ENCODE measurements at places on chromosomes 1 and 21.

DNA sequence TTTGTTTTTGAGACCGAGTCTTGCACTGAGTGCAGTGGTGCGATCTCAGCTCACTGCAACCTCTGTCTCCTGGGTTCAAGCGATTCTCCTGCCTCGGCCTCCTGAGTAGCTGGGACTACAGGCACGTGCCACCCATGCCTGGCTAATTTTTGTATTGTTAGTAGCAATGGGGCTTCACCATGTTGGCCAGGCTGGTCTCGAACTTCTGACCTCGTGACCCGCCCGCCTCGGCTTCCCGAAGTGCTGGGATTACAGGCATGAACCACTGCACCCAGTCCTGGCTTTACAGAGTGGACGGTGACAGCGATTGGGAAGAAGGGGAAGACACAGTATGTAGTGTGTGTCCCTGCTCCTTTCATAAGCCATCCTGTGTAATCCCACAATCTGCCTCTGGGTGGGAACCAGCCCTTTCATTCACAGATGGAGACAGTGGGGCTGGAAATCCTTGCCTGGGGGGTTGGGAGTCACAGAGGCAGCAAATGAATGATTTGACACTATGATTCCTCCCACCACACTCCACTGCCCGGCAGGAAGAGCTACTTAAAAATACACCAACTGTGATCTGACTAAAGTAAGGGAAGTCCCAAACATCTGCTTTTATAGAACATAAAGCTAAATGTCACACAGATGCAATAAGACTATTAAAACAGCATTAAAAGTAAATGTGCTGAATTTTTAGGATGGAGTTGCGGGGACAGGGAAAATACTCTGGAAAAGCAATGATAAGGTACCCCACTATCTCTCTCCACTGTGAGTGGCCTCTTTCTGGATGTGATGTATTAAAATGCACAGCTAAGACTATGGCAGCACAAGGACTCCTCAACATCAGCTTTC, 4.5 kb downstream of the PARP1 start:
- DNase-seq: no peak

DNA sequence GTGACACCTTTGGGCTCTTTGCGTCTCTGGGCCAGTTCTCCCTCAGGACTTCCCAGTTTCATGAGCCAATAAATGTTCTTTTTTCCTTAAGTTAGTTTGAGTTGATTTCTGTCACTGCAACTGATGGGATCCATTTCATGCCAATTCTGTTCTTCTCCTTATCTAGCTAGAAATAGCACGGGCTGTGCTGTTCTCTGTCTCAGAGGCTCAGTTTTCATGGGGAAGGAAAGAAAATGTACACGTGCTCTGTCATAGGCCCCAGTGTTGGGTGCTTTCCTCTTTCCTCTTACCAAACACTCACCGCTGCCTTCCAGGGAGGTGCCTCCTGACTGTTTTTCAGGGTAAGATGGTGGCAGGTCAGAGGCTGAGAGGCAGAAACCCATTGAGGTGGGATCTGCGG, 43.2 kb upstream of the ACTL8 start:
- DNase-seq: no peak

- no peak for DNase-seq
Measured at GRCh38 chr1:92795166-92795565, 10.3 kb upstream of the EVI5 start.

- no peak for DNase-seq
Measured at GRCh38 chr21:17732306-17732705, 86.8 kb downstream of the C21orf91 start.

DNA sequence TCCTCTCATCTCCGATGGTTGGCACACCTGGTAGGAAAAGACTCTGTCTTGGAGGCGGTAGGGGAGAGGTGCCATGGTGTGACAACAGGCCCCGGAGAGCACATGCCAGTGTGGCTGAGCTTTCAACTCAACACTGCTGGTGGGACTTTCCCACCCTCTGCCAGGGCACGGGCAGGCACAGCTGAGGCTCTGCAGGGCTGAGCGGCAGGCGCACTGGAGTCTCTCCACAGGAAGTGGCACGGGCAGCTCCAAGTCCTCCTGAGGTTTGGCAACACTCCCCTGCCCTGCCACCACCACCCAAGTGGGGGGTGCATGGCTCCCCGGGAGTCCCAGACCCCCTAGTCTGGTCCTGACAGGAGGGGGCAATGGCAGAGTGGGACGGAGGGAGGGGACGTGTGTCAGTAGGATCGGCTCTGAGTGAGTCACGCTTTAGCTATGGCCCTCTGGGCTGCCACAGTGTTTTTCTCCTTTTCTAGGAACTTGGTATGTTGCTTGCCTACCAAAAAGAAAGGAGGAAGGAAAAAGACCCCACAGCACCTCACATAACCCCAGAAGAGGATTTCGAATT, 27.3 kb upstream of the EVA1B start:
- no peak for DNase-seq

- no peak for DNase-seq
Measured at GRCh38 chr1:201226859-201227488, 36.4 kb downstream of the IGFN1 start.

- DNase-seq: no peak
Measured at GRCh38 chr21:44920694-44921604, at the start of gene ITGB2. Gene ITGB2 (minus strand): TSS chr21:44920899. CDS start chr21:44910782, 10,117 bp downstream.

DNA sequence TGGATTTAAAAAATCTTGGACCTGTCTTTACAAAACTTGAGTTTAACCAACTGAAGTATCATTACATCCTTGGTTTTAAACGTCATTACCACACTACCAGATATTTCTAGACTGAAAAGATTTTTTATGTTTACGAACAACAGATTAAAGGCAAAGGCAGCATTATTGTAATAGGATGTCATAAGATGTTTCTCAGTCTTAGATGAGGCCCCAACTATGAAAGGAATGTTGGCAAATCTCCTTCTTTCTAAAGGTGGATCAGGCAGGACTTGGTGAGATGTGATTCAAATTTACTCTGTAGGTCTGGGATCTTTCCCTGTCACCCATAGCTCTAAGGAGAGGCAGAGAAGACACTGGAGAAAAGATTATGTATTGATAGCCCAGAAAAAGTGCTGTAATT, 417.9 kb downstream of the PTBP2 start:
- no peak for DNase-seq

GRCh38 chr1:176770066-176770465, 307.1 kb downstream of the PAPPA2 start:
- DNase-seq: no peak

- DNase-seq: no peak
Measured at GRCh38 chr1:64139877-64140276, 63.5 kb upstream of the UBE2U start.

DNA sequence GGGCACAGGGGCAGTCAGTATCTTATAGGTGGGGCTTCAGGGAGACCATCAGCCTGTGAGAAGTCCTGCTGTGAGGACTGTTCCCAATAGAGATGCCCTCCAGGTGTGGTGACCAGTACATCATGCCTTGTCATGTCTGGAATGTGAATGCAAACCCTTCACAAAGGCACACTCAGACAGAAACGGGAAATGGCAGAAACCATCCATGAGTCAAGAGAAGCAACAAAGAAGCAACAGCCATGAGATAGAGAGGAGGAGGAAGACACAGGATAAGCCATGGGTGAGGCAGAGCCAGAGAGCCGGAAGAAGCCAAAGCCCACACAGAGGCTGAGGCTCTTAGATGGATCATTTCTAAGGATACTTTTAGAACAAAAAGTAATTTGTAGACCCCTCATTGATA, 20.1 kb upstream of the ZP4 start:
- no peak for DNase-seq

- DNase-seq: no peak
Measured at GRCh38 chr1:30878016-30878415, 30.5 kb downstream of the SDC3 start.

GRCh38 chr1:203682473-203683383, 56.1 kb downstream of the ATP2B4 start:
- peak; percentile 16 for DNase-seq

GRCh38 chr21:33543505-33544129, 779 bp downstream of the SON start:
- DNase-seq: no peak

GRCh38 chr1:21946836-21947587, 9.9 kb upstream of the HSPG2 start:
- DNase-seq: no peak

GRCh38 chr21:41636636-41637630, 129.0 kb upstream of the TMPRSS2 start:
- DNase-seq: no peak

DNA sequence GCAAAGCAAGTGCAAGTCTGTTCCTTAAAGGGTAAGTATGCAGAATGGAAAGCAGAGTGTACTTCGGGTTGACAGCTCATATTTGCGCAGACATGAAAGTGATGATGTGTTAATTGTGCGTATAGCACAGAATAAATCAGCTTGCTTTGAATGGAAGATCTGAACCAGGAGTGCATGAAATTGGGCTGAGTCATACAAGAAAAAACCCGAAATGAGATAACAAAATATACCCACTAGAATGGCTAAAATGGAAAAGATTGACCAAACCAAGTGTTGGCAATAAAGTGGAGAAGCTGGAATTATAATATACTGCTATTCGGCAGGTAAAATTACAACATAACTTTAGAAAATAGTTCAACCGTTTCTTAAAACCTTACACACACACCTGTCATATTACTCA, 28.5 kb downstream of the CR1L start:
- DNase-seq: no peak

GRCh38 chr1:3752400-3752945, at the start of gene CCDC27:
Gene CCDC27 (plus strand): TSS chr1:3752450. CDS start chr1:3752482, 32 bp downstream.
- DNase-seq: no peak

DNA sequence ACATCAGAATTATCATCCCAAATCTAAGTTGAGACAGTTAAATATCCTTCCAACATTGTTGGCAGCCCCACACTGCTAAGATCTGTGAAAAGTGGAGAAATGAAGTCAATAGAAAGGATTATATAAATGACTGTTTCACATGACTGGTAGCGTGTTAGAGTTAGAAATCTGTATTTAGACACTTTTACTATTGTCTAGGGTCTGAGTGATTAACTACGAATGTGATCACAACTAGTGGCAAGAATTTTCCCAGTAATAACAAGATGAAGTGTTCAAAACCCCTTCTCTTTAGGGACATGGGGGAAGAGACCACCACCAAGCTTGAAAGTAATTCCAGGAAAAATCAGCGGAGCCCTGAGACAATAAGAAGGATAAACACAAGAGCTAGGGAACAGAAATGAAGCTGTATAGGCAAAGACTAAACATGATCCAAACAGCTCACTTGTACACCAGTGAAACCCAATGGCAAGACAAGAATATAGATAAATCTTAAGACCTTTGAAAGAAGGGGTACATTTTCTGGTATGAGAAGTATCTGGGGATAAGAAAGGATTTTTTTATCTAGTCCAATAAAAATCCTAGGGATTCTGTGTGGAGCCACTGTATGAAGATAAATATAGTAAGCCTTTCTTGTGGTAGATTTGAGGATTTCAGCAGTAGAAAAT, 646.6 kb upstream of the USP24 start:
- no peak for DNase-seq

DNA sequence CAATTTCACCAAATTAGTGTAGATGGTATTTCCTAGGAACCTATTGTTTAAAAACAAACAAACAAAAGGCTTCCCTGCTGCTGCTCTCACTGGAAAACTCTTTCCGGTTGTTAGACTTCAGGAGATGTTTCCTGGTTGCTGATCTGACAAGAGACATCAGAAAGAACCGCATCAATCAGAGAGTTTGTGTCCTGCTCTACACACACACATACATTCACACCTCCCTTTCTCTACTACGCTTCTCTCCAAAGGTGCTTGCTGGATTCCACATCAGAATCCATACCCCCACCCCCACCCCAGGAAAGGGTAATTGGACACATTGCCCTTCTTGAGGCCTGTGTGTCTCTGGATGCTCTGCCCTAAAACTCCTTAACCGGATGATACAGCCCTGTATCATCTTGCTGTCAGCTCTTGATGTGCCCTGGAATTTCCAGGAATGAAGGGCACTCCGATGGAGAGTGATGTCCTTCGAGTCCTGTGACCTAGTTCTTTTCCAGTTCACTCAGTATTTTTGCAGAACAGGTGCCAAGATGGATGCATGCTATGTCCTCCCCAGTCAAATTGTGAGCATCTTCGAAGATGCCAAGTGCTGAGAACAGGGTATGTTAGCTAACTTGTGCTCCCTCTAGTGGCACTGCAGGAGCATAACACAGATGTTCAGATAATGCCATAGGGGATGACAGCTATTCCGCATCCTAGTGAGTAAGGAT, 113.7 kb upstream of the SLC35F3 start:
- DNase-seq: peak; percentile 3

GRCh38 chr1:53337499-53337898, 9.6 kb upstream of the LRP8 start:
- DNase-seq: no peak

- DNase-seq: no peak
Measured at GRCh38 chr1:206952171-206952570, 5.9 kb upstream of the PIGR start.

GRCh38 chr1:24418898-24419628, 3.5 kb downstream of the NIPAL3 start:
- no peak for DNase-seq

GRCh38 chr21:31780944-31781343, 49.0 kb upstream of the SCAF4 start:
- DNase-seq: no peak
